ENCODE measurements at places on chromosomes 6 and 20.

DNA sequence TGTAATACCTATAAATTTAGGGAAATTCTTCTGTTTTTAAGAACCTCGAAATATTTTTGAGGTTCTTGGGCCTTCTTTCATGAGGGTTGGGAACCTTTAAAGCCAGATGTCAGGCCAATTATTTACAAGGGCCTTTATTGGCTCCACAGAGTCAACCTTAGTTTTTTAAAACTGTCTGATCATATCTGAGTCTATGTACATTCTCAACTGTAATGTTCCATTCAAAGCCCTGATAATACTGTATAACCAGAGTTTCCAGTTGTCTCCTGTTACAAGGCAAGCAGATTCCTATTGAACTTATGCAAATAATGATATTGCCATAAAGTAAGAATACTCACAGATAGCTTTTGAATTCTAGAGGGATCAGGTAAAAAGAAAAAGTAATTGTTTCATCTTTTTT lies 545.5 kb downstream of the EPM2A start:
- DNase-seq, result no peak

DNA sequence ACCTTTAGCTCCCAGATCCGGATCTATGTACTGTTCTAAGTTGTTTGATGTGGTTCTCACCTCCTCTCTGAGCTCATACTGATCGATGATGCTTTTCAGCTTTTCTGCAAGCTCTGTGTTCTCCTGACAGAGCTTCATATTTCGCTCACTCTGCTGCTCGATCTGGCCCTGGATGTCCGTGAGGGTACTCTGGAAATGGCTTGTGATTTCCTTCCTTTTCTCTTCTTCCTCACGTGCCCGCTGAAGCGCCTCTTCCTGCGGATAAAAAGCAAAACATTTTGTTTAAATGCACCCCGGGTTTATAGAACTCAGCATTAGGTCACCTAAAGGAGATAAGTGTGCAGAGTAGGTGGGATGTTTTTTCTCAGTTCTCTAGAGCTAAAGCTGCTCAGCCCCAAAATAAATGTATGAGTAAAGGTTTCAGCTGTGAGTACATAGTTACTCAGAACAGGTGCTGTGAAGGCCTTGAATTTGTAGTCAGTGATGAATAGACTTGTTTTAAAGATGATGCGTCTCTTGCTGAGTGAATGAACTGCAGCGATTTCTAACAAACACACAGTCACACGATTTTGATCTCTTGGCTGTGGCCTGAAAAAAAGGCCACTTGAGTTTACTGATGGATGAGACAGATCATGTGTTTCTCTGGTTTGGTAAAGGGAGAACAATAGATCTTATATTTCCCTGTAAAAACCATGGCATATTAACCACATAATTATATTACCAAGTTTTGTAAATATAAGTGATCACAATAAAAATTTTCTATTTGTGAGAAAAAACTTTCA lies 29.1 kb downstream of the TXLNB start:
- DNase-seq, result peak; percentile 22

- DNase-seq, result no peak
Observed at GRCh38 chr20:63756648-63756991, 17.0 kb downstream of the SLC2A4RG start.

DNA sequence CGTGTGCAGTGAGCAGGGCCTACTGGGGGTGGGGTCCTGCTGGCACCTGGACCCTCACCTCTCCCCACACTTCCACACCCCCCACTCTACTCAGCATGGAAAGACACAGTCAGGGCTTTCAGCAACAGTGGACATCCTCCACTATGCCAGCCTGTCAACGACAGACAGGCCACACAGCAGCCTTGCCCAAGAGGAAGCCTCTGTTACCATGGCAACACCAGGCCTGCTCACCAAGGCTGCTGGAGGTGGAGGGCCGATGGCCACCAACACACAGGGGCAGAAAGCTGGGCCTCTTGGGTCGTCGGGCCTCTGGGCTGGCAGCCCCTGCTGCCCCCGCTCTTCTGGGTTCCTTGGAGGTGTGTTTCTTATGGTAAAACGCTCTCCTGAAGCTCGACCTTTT lies 13.6 kb downstream of the BNIP5 start:
- DNase-seq, result no peak

DNA sequence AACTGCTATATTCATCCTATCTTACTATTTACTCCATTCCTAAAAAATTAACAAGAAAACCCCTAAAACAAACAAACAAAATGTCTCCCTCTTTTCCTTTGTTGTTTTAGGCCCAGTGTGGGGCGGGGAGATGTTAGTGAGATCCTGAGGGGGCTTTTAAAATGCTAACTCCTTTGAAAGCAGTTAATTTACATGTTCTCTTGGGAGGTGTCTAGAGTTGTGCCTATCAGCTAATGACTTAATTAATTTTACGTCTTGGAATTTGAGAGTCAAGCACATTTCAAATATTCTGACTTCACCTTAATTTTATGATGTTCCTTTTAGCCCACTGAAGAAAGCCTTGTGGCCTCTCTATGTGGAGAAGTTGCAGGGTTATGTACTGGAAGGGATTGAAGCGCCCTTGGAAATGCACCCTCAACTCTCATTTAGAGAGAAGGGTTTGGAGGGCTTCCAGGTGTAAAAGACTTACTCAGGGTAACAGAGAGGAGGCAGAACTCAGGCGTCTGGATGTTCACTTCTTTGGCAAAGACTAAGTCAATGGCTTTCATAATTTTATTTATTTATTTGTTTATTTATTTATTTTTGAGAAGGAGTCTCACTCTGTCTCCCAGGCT lies 4.9 kb downstream of the SASH1 start:
- no peak for DNase-seq

DNA sequence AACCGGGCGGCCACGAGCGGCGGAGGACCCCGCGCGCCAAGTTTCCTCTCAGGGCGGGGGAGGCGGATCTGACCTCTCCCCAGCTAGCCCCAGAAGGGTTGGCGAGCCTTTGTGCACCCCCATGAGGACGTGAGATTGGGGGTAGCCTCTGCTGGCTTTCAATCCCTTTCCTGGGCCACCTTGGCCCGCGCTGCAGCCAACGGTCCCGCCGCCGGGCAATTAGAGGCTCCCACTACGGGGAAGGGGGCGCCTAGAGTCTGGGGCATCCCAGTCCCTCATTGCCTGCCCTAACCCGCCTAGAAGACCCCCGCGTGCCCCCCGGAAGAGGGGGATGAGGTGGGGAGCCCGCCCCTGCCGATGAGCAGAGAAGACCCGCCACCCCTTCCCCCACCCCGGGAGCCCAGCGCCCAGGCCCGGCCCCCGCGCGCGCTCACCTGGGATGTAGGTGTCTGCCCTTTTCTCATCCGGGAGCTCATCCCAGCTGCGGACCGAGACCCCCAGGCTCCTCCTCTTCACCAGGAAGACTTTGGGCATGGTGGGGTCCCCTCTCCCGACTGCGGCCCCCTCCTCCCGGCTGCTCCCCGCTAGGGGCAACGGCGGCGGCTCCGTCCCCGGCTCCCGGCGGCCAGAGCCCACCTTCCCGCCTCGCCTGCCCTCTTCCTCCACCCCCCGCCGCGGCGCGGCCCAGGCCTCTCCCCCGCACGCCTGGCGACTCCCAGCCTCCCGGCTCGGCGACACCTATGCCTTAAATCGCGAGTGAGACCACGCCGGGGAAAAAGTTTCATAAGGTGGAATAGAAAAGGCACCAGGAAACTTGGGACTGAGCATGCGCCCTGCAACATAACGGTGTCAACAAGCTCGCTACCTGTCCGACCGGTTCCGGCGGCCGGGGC lies at the start of gene OVOL2:
TSS of gene OVOL2 (minus strand) at position 816 of the 893 bp plus-strand sequence. CDS start at position 534, 282 bp downstream.
- DNase-seq, result no peak

DNA sequence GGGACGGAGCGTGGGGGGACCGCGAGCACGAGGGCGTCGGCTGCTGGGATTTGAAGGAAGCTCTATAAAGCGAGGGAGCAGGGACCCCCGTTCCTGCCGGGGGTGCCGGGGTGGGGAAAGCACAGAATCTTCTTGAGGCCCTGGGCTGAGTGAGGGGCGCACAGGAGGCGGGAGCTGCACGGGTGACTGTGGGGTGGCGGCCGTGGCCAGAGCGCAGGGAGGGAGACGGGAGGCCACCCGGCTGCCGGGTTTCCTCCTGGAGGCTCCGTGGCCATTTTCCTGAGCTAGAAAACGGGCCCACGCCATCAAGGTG lies 385.1 kb downstream of the SMOC2 start:
- no peak for DNase-seq

- DNase-seq, result no peak
Observed at GRCh38 chr6:22437665-22438064, 131.7 kb upstream of the HDGFL1 start.

- DNase-seq, result no peak
Observed at GRCh38 chr6:88367248-88367647, 201.1 kb upstream of the CNR1 start.

GRCh38 chr6:24761851-24762250 lies 12.9 kb upstream of the GMNN start:
- no peak for DNase-seq

- no peak for DNase-seq
Observed at GRCh38 chr6:41147917-41148316, 6.2 kb downstream of the TREML1 start.

DNA sequence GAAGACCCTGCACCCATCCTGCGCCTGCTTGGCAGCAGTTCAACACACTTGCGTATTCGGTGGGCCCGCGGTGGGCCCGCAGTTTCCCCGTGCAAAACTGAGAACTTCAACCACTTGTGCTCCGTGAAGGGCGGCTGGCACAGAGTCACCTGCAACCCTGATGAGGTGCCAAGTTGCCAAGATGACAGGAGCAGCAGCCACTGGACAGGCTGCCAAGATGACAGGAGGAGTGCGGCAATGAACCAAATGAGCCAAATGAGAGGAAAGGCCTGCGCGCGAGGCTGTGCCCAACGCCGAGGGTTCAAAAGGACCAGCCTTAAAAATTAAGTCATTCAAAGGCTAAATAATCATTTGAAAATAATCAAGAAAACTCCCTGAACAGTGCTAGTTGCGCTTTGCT lies 20.1 kb downstream of the DIDO1 start:
- no peak for DNase-seq

- DNase-seq, result no peak
Observed at GRCh38 chr6:158897236-158897635, 78.1 kb upstream of the EZR start.

DNA sequence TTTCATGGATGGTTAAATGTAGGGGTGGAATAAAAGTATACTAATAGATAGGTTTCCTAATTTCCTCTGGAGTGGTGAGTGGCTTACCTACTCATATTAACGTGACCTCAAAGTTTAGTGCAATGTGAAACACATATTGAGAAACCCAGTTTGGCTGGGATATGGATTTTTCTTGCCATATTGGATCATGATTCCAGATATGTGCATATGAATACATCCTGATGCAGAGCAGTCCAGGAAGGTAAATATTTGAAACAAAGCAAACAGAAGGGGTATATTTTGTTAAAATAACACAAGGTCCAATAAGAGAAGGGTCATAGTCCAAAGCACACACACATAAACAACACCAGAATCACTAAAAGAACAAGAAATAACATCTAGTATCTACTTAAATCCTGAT lies 608.1 kb downstream of the PKHD1 start:
- DNase-seq, result no peak

- DNase-seq, result no peak
Observed at GRCh38 chr20:35643045-35643444, 21.7 kb downstream of the CPNE1 start.

- no peak for DNase-seq
Observed at GRCh38 chr6:84953111-84953755, 188.8 kb upstream of the TBX18 start.

GRCh38 chr6:21836772-21837425 lies 243.3 kb downstream of the SOX4 start:
- DNase-seq, result no peak

- no peak for DNase-seq
Observed at GRCh38 chr6:90160013-90160412, 136.6 kb downstream of the BACH2 start.

DNA sequence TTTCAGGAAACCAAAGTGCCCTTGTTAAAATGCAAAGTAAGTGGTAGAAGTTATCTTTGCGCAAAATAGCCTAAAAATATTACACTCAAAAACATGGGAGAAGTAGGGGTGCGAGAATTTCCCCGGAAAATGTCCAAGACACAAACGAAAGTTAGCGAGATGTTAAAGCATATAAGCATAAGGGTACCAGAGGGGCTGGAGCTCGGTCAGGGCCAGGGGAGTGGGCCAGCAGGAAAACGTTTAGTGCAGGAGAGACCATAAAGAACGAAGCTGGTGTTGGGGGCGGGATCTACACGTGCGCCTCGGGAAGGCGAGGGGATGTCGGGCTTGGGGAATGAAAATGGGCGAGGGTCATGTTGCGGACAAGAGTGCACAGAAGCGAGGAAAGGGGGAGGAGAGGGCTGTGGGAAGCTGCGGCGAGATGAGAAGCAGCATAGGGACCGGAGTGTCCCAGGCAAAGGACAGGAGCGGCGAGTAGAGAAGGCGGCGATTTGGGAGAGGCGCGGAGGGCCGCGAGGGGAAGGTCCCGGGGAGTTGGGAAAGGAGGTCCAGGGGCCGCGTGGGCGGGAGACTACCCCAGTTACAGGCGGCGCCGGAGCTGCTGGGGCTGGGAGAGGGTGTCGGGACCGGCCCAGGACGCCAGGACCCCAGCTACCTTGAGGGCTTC lies 600 bp downstream of the XPO5 start:
- no peak for DNase-seq

DNA sequence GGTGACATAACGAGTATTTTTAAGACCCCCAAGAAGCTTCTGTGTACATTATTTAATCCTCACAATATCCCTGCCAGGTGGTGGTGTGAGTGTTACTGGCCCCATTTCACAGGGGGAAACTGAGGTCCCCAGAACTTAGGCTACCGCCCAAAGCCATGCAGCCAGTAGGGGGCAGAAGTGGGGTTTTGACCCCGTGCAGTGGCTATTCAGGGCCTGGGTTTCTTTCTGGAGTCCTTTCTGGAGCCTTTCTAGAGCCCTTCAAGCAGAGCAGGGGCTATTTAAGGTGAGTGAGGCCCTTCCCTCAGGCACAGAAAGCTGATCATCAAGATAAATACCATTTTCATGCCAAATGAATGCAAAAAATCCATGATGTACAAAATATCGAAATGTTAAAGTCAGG lies 59.0 kb downstream of the CTCFL start:
- DNase-seq, result no peak

- no peak for DNase-seq
Observed at GRCh38 chr20:25050082-25050481, 7.9 kb downstream of the ACSS1 start.

GRCh38 chr6:138546733-138547185 lies 47.5 kb upstream of the NHSL1 start:
- DNase-seq, result no peak
